HFF-Myc (cell line): ENCODE measurements at places on chromosomes 2 and 18.

- no peak for DNase-seq
These were observed 99.1 kb downstream of the GREB1L start for GRCh38 chr18:21341141-21341540.

DNA sequence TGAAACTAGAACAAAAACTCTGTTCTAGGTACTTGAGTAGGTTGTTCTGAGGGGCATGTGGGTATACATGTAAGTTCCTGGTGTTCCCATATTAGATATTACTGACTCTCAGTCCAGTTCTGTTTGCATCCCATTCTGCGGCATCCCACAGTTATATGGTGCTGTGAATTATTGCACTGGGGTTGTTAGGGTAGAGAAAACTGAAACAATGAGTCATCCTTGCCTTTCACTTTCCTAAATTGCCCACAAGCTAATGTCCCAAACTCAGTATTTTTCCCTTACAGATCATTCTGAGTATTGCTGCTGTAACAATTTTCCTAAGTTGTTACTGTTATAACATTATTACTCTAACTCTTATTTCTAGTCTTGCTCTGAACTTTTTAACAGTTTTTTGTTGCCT is 3.0 kb downstream of the WDR75 start:
- no peak for DNase-seq

- DNase-seq, result no peak
These were observed 531.2 kb downstream of the PIK3C3 start for GRCh38 chr18:42486271-42486670.

DNA sequence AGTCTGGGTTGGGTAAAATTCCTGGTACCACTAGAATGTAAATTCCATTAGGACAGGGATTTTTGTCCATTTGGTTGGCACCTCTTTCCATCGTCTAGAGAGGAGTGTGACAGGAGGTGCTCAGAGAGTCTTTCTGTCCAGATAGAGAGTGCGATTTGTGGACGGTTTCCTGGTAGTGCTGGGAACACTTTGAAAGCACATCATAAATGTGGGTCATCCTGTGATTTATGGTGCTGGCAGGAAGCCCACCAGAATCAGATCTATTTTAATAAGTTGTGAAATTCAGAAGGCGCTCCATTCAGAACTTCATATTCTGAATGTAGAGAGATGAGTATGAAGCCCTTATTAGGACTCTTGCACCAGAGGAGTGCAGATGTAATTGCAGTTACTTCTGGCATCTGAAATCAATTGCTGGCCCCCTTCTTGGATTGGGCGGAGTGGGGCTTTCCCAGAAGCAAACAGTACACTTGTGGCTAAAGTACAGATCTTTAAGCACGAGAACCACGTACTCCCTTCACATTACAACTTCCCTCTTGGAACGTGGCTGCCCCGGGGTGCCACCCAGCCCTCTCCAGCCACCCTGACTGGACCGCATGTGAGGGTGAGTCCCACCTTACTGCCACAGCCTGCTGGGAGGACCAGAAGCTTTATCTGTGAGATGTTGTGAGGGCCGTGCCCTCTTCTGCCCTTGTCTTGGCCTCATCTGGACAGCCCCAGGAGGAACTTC is 243.2 kb downstream of the MYO3B start:
- DNase-seq, result no peak

GRCh38 chr2:239893236-239893515 is 132.0 kb downstream of the NDUFA10 start:
- DNase-seq, result no peak

GRCh38 chr18:68414407-68414806 is 300.5 kb downstream of the TMX3 start:
- DNase-seq, result no peak

DNA sequence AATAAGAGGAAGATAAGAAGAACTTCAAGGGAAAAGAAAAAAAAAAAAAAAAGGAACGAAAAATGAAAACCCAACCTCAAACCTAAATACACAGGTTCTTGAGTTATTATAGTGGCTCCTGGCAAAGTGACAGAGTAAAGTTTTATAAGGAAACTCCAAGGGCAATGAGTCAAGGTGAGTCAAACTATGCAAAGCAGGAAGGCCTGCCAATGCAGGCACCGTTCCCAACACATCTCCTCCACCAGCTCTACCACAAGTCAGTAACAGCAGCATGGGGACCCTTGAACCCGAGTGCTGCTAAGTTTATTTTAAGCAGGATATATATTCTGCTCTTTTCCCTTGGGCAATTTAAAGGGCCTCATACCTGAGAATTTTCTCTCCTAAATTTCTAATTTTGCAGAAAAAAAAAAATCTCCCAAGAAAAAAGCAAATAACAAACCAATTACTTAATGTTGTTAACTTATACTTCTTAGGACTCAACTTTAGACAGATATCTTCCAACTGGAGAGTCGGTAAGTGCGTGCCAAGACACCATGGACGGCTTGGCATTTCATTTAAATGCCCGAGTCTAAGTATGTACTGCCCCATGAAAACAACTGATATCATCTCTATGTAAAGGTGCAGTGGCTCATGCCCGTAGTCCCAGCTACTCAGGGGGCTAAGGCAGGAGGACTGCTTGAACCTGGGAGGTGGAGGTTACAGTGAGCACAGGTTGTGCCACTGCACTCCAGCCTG is 75.7 kb upstream of the TFCP2L1 start:
- peak; percentile 31 for DNase-seq

- DNase-seq, result no peak
These were observed 370.8 kb downstream of the TMEM182 start for GRCh38 chr2:103132536-103133217.

DNA sequence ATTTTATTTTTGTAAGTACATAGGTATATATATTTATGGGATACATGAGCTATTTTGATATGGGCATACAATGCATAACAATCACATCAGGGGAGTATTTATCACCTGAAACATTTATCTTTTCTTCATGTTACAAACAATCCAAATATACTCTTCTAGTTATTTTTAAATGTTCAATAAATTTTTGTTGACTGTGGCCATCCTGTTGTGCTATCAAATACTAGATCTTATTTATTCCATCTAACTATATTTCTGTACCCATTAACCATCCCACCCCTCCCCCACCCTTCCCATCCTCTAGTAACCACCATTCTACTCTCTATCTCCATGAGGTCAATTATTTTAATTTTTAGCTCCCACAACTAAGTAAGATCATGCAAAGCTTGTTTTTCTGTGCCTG is 157.0 kb downstream of the CD226 start:
- no peak for DNase-seq

- no peak for DNase-seq
These were observed 30.5 kb downstream of the LINC00305 start for GRCh38 chr18:64118406-64118805.

DNA sequence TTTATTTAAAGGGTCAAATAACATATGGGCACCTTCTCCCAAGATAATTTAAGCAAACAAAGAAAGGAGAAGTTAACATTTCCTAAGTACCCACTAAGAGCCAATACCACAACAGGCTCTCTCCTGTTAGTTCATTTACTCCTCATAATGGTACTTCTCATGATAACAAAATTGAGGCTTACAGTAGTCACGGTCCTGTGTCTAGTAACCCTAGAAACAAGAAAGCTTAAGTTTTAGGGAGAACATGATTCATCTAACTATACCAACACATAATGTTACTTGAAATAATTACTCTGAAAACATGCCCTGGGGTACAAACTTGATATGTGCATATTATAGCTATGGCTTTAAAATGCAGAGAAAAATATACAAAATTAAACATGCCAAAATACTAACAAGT is 19.8 kb downstream of the IWS1 start:
- DNase-seq, result no peak

DNA sequence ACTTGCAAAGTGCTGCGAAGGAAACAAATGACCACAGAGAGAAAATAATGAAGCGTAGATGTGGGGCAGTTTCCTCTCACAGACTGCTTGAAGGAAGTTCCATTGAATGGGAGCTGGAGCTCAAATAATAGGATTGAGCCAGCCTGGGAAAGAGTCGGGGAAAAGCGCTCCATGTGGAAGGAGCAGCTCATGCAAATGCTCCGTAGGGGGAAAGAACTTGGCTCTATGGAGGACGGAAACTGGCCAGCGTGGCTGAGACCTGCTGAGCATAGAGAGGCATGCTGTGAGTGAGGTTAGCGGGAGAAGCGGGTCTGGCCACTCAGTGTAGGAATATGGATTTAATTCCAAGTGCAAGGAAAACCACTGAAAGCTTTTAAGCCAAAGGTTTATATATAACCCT is 28.6 kb upstream of the VIT start:
- no peak for DNase-seq

- no peak for DNase-seq
These were observed 3.0 kb upstream of the SIX3 start for GRCh38 chr2:44938287-44939105.

- no peak for DNase-seq
These were observed at the start of gene LIMS2 for GRCh38 chr2:127675331-127676261. Gene LIMS2 (minus strand): TSS chr2:127675530. CDS start chr2:127675024, 506 bp downstream.

DNA sequence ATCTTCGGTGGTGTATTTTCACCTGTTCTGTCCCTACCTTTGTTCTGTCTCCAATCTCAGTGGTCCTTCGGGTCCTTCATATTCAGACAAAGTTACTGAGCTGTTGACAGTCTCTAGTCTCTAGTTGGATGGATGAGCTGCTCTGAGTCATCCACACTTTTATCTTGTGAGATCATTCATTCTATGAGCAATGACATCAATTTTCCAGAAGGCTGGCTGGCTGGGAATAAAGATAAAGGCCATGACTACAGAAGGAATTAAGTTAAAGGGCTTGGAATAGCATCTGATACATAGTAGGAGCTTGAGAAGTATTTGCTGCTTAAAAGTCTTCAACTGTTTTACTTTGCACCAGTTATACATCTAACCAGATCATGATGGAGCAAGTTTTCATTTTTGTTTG is 43.1 kb upstream of the SLC39A10 start:
- peak; percentile 35 for DNase-seq

- peak; percentile 41 for DNase-seq
These were observed 289.2 kb downstream of the TNS1 start for GRCh38 chr2:217713395-217714286.

- no peak for DNase-seq
These were observed 391.5 kb downstream of the IRS1 start for GRCh38 chr2:226408141-226408540.

- no peak for DNase-seq
These were observed 42.2 kb downstream of the CD302 start for GRCh38 chr2:159755788-159756187.

GRCh38 chr2:178530625-178531142 is 50.4 kb downstream of the PLEKHA3 start:
- no peak for DNase-seq

DNA sequence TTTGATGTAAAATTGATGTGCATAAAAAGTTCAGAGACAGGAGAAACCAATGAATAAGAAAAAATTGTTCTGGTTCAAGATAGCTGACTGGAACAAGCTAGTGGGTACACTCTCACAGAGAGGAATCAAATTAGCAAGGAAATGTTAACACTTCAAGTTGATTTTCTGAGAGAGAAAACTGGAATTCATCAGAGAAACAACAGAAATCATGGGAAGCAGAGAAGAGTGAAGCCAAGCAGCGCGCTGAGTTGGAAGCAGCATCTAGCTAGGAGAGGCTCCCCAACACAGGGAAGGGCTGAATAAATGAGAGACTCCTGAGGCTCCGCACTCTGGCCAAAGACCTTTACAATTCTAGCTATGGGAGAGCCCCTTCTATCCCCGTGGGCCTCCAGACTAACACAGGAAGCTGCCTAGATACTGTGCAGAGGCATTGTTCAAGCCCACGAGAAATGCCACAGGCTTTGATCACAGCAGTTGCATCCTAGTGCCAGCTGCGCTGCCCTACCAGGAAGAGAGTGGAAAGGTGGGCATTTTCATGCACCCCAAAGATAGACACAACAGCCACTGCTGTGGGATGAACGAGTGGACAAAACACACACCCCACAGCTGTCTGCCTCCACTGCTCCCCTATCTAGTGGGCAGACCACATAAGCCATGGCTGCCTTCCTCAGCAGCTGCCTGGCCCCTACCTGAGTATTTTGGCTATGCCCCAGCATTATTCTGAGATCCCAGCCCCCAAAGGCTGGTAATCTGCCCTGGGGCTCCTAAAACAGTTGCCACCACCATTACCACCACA is 136.7 kb downstream of the FSIP2 start:
- DNase-seq, result no peak

DNA sequence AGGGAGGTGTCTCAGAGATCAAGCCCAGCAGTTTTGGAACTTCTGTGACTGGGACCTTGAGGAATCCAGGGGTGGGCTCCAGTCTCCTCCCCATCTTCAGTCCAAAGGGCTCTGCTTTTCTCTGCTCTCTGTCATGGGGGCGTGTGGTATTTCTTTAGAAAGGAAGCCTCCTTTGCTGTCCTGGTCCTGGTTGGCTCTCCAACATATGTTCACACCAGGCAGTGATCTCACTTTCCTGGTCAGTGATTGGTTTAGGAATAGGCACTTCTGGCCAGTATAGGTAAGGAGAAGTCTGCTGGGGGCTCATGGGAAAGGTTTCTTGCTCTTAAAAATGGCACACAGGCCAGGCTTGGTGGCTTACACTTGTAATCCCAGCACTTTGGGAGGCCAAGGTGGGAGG is 115.5 kb upstream of the HAAO start:
- no peak for DNase-seq

- DNase-seq, result no peak
These were observed at the start of gene CNDP1 for GRCh38 chr18:74534150-74534969. Gene CNDP1 (plus strand): TSS chr18:74534500. CDS start chr18:74534668, 168 bp downstream.

GRCh38 chr18:77062518-77063003 is 70.0 kb downstream of the MBP start:
- no peak for DNase-seq

GRCh38 chr2:19607400-19607799 is 249.0 kb upstream of the OSR1 start:
- no peak for DNase-seq

DNA sequence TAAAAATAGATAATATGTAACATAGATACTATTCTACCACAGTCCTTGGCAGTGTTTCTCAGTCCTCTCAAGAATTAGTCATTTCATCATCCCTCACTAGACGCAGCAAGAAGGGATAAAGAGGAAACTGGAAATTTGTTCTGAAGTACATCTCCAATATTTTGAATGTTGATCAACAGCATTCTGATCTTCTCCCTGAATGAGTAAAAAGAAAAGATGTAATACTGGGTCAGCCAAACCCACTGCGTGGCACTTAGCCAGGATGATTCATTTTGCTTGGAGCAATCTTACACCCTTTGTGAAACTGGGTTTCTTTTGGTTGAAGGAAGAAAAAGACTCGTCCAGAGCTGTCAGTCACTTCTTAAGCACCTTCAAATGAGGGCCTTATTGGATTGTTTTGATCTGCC is 54.1 kb downstream of the TAF1B start:
- DNase-seq, result peak; percentile 80

GRCh38 chr2:131029812-131030211 is 63.4 kb downstream of the FAM168B start:
- no peak for DNase-seq

DNA sequence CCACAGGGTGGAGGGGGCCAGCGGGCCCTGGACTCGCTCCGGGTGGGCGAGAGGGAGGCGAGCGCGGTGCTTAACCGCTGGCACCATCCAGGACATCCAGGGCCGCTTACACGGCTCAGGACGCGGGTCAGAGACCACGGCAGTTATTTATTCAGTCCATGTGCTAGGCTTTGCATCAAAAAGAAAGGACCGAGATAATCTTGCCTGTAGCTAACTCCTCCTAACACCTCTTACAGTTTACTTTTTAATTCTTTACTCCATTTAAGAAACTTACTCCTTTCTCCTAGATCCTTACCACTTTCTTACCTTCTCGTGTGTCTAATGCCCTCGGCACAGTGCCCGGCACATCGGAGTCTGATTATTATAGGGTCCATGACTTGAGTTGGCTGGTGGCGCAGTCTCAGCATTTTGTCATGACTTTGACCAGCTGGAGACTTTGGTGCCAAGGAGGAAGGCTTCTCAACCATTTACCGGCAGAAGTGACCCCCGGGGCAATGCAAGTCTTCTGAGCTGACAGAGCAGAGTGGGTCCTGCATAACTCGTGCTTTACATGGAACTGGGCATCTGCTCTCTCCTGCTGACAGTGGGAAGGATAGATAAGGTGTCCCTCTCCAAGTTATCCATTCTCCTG is 503 bp downstream of the ANXA4 start:
- DNase-seq, result no peak
